ENCODE measurements at places on chromosomes 7 and 10.

DNA sequence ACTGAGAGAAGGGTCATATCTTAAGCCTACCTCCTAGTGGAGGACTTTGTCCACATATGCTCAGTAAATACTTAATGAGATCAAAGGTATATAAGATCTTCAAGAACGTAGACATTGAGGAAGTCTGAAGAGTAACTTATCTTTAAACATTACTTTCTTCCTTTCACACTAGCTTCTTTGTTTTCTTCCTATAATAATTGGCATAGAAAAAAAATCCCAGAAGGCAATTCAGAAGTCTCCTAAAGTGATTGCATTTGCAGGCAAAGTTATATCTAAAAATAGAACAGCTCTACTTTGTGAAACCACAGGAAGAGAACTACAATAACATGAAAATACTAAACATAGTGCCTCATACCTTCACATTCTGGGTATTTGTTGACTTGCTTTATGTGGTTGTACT is 150.4 kb downstream of the PPP1R3A start:
- DNase-seq, result peak; percentile 50

DNA sequence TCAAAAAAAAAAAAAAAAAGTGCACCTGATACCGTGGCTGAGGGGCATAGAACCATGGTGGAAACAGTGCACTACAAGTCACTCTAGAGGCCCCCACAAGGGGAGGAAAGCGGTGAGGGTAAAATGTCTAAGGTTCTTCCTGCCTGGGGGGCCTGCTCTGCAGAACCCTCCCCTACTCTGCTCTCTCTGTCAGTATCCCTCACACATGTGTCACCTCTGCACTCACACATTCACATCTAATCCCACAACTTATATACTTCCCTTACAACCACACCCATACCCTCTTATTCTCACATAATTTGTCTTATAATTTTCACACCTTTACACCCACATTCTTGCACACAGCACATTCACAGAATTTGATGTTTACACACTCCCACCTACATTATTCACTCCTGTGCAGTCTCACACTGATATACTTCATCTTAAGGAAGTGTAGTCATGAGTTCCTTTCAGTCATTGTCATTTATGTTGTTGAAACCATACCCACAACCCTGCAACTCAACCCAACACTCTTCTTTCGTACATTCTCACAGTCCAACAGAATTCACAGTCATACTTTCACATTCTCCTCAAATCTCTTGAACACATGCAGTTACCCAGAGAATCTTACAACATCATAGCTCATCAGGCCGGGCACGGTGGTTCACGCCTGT is 68.0 kb upstream of the PAX2 start:
- DNase-seq, result no peak

GRCh38 chr7:12612622-12613021 is 42.1 kb downstream of the SCIN start:
- no peak for DNase-seq

DNA sequence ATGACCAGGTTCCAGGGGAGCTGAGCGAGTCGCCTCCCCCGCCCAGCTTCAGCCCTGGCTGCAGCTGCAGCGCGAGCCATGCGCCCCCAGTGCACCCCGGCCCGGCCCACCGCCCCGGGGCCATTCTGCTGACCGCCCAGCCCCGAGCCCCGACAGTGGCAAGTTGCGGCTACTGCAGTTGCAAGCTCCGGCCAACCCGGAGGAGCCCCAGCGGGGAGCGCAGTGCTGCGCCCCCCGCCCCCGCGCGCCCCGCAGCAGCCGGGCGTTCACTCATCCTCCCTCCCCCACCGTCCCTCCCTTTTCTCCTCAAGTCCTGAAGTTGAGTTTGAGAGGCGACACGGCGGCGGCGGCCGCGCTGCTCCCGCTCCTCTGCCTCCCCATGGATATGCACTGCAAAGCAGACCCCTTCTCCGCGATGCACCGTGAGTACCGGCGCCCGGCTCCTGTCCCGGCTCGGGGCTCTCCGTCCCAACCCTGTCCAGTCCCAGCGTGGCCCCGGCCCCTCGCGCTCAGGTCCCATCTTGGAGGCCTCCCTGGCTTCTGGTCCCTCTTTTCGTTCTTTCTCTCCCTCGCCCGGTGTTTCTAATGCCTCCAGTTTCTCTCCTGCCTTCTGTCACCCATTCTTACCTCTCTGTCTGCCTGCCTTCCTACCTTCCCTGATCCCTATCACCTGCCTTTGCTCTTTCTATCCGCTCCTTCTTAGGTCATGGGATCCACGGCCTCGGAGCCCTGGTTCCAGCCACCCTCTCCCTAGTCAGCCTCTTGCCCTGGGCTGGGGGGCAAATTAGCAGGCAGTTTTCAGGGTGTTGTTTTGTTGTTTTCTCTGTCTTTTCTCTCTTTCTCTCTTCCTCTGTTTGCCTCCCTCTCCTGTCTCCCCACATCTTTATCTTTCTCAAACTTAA is 751 bp downstream of the PAX2 start:
- DNase-seq, result no peak

DNA sequence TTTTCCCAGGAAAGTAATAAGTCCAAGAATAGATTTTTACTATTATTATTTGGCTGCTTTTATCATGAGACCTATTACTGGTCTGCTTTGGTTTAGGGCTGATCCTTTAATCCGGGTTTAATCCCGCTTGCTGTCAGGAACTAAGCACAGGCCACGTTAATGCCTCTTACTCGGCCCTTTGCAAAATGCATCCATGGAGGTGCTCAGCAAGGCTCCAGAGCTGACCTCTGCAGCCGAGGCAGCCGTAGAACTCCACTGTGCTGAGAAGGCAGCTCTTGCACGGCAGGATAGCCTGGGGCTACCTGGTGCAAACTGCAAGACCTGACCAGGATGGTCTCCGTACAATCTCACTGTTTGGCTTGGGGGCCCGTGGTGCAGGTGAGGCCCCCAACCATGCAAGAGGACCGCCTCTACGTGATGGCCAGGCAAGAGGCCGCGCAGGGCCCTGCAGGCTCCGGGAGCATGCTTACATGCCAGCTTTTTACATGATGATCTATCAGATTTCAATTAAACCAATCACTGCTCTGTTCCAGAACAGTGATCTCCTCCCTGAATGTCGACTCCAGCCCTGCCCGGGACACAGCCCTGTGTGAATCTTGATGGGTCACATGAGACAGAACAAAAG is 10.4 kb upstream of the CALML3 start:
- no peak for DNase-seq

- DNase-seq, result no peak
These were observed 87.8 kb upstream of the PPP2R2D start for GRCh38 chr10:131812736-131813604.

- no peak for DNase-seq
These were observed 61.0 kb upstream of the MKRN1 start for GRCh38 chr7:140540136-140540777.

DNA sequence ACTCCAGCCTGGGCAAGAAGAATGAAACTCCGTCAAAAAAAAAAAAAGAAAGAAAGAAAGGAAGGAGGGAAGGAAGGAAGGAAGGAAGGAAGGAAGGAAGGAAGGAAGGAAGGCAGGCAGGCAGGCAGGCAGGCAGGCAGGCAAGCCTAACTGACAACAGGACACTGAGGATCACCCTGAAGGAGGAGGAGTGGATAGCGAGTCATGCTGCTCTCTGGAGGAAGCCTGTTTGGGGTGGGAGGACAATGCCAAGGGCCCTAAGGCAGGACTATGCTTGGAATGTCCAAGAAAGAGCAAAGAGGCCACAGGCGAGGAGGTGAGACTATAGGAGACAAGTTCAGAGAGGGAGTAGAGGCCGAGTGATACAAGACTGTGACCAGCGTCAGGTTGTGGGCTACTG is 107.0 kb upstream of the PARD3 start:
- no peak for DNase-seq

GRCh38 chr10:75263806-75264205 is 28.0 kb upstream of the COMTD1 start:
- no peak for DNase-seq

DNA sequence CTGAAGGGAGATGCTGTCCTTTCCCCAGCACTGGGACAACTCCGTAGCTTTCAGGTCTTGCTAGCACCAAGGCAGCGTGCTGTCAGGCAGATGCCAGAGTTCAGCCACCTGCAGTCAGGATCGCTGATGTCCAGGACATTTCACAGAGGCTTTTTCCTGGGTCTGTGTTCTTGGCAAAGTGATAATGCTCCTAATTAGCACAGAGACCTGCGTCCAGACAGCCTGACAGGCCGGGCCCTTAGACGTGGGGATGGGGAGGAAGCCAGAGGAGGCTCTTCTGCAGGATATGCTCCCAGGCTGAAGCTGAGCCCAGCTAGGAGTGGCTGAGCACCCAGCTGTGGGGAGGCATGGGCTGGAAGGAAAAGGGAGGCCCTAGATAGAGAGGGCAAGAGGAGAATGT is 82.5 kb upstream of the TBX20 start:
- no peak for DNase-seq

DNA sequence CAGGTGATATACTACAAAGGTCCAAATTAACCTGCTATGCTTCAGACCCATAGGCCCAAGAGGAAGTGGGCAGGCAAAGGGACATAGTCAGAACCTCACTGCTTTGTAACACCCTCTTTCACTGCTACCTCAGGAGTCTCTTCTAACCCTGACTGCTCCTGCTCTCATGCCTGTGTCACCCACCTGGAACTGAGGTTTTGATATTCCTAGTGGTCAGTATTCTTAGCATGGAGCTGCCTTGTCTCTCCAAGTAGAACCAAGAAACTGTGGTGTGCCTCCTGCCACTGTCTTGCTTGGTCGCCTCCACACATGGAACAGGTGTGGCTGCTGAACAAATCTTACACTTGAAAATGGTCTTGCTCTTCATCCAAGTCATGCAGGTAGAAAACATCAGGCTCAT is 677.5 kb downstream of the XPNPEP1 start:
- no peak for DNase-seq

DNA sequence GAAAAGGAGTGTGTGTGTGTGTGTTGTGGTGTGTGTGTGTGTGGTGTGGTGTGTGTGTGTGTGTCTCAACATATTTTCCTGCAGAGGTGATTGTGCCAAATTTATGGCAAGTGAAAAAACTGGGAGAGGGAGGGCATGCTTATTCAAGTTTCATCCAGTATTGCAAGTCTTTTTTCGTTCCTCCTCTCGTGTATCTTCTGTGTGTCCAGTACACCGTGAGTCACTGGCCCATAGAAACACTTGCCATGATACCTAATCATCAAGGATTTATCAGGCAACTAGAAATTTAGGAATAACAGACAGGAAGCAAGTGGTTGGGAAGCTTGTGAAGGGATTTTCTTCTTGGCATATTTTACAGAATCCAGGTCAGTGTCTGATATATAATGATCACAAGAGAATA is 820.5 kb downstream of the GATA3 start:
- no peak for DNase-seq

DNA sequence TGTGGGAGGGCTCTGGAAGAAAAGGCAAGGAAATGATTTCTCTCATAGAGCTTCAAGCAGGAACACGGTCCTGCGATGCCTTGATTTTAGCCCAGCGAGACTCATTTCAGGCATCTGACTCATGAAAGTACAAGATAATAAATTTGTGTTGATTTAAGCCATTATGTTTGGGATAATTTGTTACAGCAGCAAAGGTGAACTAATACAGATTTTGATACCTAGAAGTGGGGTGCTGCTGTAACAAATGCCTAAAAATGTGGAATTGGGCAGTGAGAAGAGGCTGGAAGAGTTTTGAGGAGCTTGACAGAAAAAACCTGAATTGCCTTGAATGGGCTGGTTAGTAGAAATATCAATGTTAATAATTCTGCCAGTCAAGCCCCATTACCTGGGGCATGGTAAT is 44.1 kb upstream of the NRF1 start:
- no peak for DNase-seq

GRCh38 chr10:36188461-36188860 is 546.4 kb upstream of the FZD8 start:
- no peak for DNase-seq

DNA sequence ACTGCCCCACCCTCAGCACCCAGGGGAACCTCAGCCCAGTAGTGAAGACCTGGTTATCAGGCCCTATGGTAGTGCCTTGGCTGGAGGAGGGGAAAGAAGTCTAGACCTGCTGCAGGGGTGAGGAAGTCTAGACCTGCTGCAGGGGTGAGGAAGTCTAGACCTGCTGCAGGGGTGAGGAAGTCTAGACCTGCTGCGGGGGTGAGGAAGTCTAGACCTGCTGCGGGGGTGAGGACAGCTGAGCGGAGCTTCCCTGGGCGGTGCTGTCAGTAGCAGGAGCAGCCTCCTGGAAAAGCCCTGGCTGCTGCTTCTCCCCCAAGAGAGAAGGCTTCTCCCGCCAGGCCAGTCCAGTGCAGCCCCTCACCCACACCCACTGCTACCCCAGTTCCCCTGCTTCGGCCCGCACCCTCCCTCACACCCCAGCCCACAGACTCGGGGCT is 6.3 kb downstream of the NOS3 start:
- DNase-seq, result no peak

- DNase-seq, result no peak
These were observed 300.5 kb upstream of the SEMA3A start for GRCh38 chr7:84495128-84495527.

DNA sequence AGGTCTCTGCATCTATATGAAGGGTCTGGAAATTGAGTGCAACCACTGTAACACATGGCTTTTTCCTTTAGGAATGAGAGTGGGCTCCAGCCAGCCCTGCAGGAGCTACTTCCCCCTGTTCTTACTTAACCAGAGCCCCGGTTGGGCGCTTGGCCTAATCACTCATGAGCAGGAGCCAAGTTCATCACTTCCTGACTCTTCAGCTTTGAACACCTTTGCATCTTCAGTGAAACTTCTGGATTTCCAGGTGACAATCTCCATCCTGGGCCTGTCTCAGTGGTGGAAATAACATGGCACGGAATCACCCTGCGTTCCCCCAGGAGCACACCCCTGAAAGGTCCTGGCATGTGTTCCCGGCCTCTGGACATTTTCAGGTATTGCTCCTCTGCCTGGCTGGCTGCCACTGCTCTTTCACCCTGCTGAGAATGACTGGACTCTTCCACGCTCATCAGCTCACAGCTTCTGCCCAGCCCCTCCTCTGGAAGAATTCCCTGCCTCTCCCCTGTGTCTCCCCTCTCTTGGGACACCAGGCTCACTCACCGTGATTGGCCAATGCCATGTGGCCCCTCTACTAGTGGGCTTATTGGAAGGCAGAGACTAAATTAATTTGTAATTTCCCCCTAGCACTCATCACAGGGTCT is 229.1 kb upstream of the GRB10 start:
- no peak for DNase-seq

DNA sequence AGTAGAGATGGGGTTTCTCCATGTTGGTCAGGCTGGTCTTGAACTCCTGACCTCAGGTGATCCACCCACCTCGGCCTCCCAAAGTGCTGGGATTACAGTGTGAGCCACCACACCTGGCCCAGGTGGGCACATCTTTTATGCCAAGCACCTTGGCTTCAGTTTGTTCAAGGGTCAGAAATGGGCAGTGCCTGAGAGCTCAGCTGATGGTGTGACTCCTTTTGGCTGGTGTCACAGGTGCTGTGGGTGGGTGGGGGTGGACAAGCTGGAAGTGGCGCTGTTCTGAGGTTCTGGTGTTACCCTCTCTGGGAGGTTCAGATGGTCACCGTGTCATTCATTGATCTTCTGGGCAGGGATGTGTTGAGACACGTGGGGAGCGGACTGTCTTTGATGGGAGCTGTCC is 11.5 kb downstream of the ADCY1 start:
- no peak for DNase-seq

DNA sequence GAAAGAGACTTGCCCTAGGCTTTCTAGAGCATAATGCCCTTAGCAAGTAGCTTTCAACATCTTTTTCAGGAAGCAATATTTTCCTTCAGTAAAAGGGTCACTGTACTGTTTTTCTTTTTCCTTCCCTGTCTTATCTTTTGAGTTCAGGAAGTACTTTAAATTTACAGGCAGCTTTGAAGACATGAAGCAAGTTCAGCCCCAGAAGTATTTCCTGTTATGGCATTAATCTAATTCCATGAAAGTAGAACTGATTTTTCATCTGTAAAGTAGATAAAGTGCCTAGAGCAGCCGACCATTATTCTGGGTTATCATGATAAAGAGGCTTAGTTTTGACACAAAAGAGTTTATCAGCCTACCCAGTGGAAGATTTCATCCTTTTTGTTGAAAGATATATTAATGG is 288.2 kb downstream of the ADK start:
- peak; percentile 42 for DNase-seq

Measured in choroid plexus epithelial cell (primary cell).